ENCODE measurements at places on chromosomes 4 and X. TPM values are rescaled to one million over a fixed set of nuclear protein-coding genes. Genes with fewer than 3 reads are reported as not detected.

Gene GRIA2
- total RNA-seq: not detected

DNA sequence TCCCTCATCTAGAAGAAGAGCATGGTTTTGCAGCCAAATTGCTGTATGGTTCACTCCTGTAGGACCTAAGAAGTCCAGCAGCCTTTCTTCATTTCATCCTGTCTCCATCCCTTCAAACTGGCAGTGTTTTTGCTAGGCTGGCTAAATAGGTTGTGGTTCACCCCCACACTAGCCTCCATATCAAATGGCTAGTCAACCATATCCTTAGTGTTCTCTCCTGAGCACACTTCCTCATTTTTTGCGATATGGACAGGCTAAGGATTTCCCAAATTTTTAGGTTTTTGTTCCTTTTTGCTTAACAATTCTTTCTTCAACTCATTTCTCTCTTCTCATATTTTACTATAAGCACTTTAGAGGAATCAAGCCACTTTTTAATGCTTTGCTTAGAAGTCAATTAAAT is 98.8 kb upstream of the NOCT start:
- no peak overlapping the region for H3K4me3 ChIP-seq
- no peak for DNase-seq
- H3K36me3 ChIP-seq: no peaks in the 10 kb centered on the region
- H3K27me3 ChIP-seq: no peaks in the 10 kb centered on the region
- no peaks in the 10 kb centered on the region for H3K4me1 ChIP-seq

Gene GAB3
- 0.95 TPM for total RNA-seq

- H3K4me3 ChIP-seq: peak overlapping the region; percentile 73
- no peaks in the 10 kb centered on the region for H3K36me3 ChIP-seq
- peak; percentile 65 for DNase-seq
- no peaks in the 10 kb centered on the region for H3K27me3 ChIP-seq
- H3K27ac ChIP-seq: peak overlapping the region; percentile 81
These were observed 763 bp upstream of the PRRG1 start for GRCh38 chrX:37348231-37348970.

Gene PCDH10
- total RNA-seq: not detected

All from SJSA1 (cell line).